ENCODE measurements at places on chromosomes 7 and 10. TPM values are rescaled to one million over a fixed set of nuclear protein-coding genes. Genes with fewer than 3 reads are reported as not detected.

DNA sequence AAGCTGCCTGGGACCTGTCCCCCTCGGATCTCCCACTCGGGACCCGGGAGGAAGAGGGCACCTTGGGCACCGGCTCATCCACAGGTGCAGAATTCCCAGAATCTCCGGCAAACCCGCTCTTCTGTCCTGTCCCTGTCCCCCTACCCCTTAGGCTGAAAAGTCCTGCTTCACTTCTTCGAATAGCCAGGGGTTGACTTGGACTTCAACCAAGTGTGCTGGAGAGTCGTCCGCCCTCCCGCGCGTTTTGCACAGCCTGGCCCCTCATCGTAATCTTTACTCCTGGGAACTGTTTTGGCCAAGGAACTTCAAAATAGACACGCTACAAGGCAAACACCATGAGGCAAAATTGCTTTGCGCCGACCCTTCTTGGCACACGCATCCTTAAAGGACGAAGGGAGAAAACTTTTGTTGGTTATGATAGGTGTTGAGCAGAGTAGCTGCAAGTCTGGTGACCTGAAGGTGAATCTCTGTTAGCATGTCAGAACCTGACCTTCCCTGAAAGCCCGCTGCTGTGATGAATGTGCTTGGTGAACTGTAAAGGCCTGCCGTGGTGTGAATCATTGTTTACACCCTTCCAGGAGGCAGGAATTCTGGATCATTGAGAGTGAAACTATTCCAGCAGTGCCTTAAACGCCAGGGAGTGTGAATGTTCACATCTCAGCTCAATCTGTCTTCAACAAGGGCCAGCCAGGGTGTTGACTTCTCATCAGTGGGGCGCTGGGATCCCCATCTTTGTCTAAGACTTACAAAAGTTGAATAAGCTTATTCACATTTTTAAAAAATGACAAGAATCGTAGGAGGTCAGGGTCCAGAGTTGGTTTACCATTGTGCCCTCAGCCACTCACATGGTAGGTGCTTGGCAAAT, 589 bp upstream of the RAPGEF5 start:
- peak overlapping the region; percentile 67 for H3K4me3 ChIP-seq
- peaks cover 11% of the 10 kb centered on the region for H3K4me1 ChIP-seq
- H3K27ac ChIP-seq = peak overlapping the region; percentile 23
- H3K27me3 ChIP-seq = peaks cover 34% of the 10 kb centered on the region

GRCh38 chr10:31419394-31420063, 100.5 kb downstream of the ZEB1 start:
- DNase-seq = no peak
- no peaks in the 10 kb centered on the region for H3K27me3 ChIP-seq
- no peaks in the 10 kb centered on the region for H3K36me3 ChIP-seq
- peaks cover 69% of the 10 kb centered on the region for H3K4me1 ChIP-seq

GRCh38 chr10:103510791-103511752, 17.6 kb downstream of the NEURL1 start:
- H3K27ac ChIP-seq = no peak overlapping the region
- no peaks in the 10 kb centered on the region for H3K27me3 ChIP-seq
- no peaks in the 10 kb centered on the region for H3K36me3 ChIP-seq
- DNase-seq = no peak
- peaks cover 15% of the 10 kb centered on the region for H3K4me1 ChIP-seq

GRCh38 chr7:133349101-133349500, 96.2 kb downstream of the EXOC4 start:
- no peaks in the 10 kb centered on the region for H3K27me3 ChIP-seq
- no peak overlapping the region for H3K4me3 ChIP-seq
- no peak overlapping the region for H3K27ac ChIP-seq
- DNase-seq = no peak
- H3K36me3 ChIP-seq = peaks cover 16% of the 10 kb centered on the region

GRCh38 chr10:131198401-131198800, 113.1 kb downstream of the TCERG1L start:
- H3K27ac ChIP-seq = no peak overlapping the region
- no peak for DNase-seq
- no peak overlapping the region for H3K4me3 ChIP-seq
- no peaks in the 10 kb centered on the region for H3K36me3 ChIP-seq

DNA sequence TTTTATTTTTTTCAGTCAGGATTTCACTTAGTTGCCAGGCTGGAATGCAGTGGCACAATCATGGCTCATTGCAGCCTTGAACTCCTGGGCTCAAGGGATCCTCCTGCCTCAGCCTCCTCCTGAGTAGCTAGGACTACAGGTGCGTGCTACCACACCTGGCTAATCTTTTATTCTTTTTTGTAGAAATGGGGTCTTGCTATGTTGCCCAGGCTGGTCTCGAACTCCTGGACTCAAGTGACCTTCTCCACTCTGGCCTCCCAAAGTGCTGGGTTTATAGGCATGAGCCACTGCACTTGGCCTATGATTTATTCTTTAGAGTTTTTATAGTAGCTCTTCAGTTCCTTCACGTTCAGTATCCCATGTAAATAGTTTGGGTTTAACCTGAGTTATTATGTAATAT, 5.5 kb downstream of the SND1 start:
- peaks cover 40% of the 10 kb centered on the region for H3K4me1 ChIP-seq
- no peaks in the 10 kb centered on the region for H3K36me3 ChIP-seq
- no peak overlapping the region for H3K4me3 ChIP-seq
- H3K27ac ChIP-seq = no peak overlapping the region
- no peak for DNase-seq
- no peaks in the 10 kb centered on the region for H3K27me3 ChIP-seq

DNA sequence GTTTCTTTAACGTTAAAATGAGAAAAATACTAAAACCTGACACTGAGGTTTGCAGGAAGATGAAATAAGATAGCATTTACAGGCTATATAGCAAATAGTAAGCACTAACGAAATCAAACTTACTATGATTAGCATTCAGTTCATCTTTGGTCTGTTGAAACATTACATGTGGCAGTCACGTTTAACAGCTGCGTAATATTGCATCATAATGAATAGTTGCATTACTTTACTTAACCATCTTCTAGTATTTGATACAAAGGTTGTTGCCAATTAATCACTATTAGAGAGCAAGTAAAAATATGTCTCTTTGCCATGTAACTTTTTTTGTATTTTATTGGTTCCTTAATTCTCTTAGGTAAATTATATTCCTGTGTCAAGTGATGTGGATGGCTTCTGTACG, 131.8 kb upstream of the GHITM start:
- H3K4me1 ChIP-seq = no peaks in the 10 kb centered on the region
- H3K27me3 ChIP-seq = peaks cover 40% of the 10 kb centered on the region
- H3K27ac ChIP-seq = no peak overlapping the region
- no peaks in the 10 kb centered on the region for H3K36me3 ChIP-seq
- no peak for DNase-seq

GRCh38 chr7:22697876-22698606, 29.0 kb upstream of the IL6 start:
- H3K4me1 ChIP-seq = peaks cover 8% of the 10 kb centered on the region
- no peak overlapping the region for H3K4me3 ChIP-seq
- H3K36me3 ChIP-seq = no peaks in the 10 kb centered on the region
- H3K27me3 ChIP-seq = no peaks in the 10 kb centered on the region

DNA sequence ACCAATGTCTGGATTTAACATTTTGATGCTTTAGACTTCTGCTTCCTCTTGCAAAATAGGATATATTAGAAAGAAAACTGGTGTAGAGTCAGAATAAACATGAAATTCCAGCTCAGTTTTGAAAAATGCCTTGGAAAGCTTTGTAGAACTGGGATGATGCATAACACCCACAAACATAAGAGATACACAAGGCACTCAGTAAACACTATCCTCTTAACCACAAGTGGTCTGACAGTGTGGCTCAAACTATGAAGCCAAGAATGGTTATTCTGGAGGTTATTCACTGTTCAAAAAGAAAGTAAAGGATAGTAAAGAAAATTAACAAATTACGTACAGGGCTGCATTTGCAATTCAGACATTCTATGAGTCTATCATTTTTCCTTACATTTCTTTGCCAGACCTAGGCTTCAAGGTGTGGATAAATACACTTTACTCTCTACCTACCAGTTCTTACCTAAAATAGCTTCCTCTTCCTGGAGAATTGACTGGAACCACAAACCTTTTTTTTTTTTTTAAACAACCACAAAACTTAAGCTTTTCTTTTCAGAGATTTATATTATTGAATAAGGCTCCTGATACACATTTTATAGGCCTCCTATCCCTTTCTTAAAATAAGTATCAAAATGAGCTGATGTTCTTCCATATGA, 9.0 kb upstream of the RSBN1L start:
- no peak overlapping the region for H3K4me3 ChIP-seq
- H3K27ac ChIP-seq = no peak overlapping the region

DNA sequence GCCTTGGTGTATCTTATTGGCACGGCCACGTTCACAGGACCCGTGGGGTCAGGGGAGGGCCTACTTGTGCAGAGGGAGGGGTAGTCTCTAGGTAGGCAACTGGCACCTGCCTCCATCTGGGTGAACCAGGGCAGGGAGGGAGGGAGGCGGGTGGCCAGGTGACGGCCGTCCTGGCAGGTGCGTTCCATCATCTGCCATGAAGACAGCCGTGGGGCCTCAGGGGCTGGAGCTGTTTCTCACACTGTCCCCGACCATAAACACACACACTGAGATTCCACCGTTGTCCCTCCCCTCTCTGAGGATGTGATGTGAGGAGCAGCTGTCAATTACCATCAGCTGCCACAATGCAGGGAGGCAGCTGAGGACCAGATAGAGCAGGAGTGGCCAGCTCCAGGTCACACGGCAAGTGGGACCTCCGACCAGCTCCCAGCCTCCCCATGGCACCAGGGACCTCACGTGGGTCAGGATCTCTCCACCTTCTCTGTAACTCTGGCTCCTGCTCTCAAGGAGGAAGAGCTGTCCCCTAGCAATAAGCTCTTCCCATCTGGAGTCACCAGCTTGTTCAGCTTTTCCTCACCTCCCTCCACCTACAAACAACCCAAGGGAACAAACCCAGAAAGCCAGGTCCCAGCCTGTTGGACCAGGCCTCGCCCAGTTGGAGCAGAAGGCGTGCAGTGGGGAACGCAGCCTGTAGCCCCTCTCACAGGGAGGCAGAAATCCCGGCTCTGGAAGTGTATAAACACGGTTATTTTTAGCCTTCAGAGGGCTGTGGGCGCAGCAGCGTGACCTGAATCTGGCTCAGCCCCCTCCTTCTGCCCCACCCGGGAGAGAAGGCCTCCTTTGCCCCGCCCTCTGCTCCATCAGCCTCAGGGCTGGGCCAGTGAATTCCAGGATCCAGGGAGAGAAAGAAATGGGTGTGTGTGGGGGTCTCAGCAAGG, 33.1 kb downstream of the ZMIZ1 start:
- no peaks in the 10 kb centered on the region for H3K27me3 ChIP-seq
- peak; percentile 65 for DNase-seq
- H3K4me3 ChIP-seq = peak overlapping the region; percentile 13
- peaks cover 100% of the 10 kb centered on the region for H3K4me1 ChIP-seq

DNA sequence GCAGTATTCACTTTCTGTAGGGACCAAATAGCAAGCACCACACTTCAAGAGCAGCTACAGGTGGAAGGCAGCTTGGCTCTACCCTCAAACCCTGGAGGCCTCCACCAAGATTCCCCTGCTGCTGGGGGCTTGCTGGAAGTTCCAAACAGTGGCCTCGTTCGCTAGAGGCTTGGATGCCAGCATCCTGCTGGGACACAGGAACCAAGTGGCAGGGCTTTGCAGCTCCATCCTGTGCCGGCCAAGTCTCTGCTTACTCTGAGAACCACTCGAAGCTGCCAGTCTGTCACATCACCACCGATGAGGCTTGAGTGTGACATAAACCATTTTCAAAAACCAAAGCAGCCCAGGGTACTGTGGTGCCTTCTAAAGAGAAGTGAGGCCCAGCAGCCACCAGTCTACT, 69.2 kb upstream of the UNC5B start:
- no peak overlapping the region for H3K4me3 ChIP-seq
- H3K36me3 ChIP-seq = no peaks in the 10 kb centered on the region
- DNase-seq = peak; percentile 51
- peaks cover 28% of the 10 kb centered on the region for H3K4me1 ChIP-seq

DNA sequence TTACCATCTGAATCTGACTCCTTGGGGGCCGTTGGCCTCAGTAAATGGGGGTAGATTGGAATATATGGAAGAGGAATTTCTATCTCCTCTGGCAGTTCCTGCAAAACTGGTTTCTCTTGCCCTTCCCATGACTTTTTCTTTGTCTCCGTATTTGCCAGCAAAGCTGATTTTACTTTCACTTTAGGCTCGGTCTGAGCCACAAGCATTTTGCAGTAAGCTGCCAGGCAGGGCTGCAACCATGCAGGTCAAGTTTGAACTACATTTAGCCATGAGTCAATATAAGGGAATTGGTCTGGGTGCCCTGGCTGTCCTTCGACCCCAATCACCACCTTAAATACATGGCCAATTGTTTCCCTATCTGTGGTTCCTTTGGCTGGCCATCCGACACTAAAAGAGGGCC, 104.3 kb downstream of the TRIM24 start:
- no peak for DNase-seq
- H3K27me3 ChIP-seq = no peaks in the 10 kb centered on the region
- H3K4me3 ChIP-seq = peak overlapping the region; percentile 45

DNA sequence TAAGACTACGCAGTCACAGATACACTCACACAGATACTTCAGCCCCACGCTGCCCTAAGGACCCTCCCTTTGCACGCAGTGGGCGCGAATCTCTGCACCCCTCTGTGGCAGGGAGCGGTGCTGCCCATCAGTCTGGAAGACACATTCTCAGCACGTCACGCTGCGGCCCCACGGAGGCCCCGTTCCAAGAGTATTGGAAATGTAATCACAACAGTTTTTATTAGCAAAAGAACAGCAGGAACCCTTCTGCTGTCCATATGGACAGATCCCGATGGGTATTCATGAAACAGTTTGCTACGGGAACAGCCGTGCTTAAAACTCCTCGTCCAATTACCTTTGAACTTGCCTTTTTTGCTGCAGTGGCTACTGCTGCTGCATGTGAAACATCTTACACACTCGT, 131.0 kb downstream of the RPS24 start:
- H3K27ac ChIP-seq = no peak overlapping the region
- no peaks in the 10 kb centered on the region for H3K4me1 ChIP-seq
- H3K36me3 ChIP-seq = no peaks in the 10 kb centered on the region
- no peak overlapping the region for H3K4me3 ChIP-seq
- H3K27me3 ChIP-seq = peaks cover 6% of the 10 kb centered on the region

GRCh38 chr7:133550811-133551210, 297.9 kb downstream of the EXOC4 start:
- no peak for DNase-seq
- H3K27ac ChIP-seq = no peak overlapping the region
- H3K4me3 ChIP-seq = no peak overlapping the region
- no peaks in the 10 kb centered on the region for H3K4me1 ChIP-seq

- H3K4me1 ChIP-seq = peaks cover 7% of the 10 kb centered on the region
- no peak overlapping the region for H3K27ac ChIP-seq
- DNase-seq = no peak
- peaks cover 10% of the 10 kb centered on the region for H3K36me3 ChIP-seq
Measured at GRCh38 chr7:138903186-138903820, 77.9 kb downstream of the KIAA1549 start.

SPAG6 gene
- not detected for total RNA-seq

OR2A1 gene
- total RNA-seq = not detected

VCL gene
- 227 TPM for total RNA-seq

NRF1 gene
- 9.6 TPM for total RNA-seq

SLC18A3 gene
- total RNA-seq = not detected

TUBAL3 gene
- total RNA-seq = 0.36 TPM

SH2D4B gene
- total RNA-seq = not detected
